Type B pancreatic cell (in vitro differentiated cells): ENCODE measurements at places on chromosomes 6 and 20. TPM values are rescaled to one million over a fixed set of nuclear protein-coding genes. Genes with fewer than 3 reads are reported as not detected.

- DNase-seq: no peak
Measured at GRCh38 chr6:37965964-37966676, 146.6 kb downstream of the ZFAND3 start.

- no peak for DNase-seq
Measured at GRCh38 chr20:50565383-50565782, 55.2 kb downstream of the PTPN1 start.

GRCh38 chr6:17813542-17813941 is 106.8 kb upstream of the NUP153 start:
- DNase-seq: no peak

DNA sequence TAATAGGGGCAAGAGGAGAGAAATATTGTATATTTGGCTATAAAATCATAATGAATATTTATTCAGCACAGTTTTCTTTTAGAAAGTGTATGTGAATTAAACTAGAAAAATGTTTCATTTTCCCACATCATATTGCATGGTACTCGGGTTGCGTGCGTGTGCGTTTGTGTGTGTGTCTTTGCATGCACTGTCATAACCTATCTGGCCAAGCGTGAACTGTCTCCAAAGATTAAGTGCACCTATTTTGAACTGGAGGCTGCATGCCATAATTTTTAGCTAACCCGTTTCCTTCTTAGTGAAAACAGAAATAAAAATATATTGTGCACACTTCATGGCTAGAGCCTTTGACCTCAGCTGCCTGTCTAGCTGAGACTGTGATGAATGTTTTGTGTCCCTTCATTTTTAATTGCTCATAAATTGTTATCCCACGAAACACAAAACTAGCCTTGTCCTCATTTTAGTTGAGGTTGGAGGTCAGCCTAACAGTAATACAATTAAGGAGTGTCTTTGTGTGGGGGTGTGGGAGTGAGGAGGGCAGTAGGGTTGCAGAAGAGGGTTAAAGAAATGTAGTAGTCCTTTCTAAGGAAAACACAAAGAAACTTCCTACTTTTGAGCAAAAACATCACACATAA is 336.1 kb upstream of the POU3F2 start:
- no peak for DNase-seq

DNA sequence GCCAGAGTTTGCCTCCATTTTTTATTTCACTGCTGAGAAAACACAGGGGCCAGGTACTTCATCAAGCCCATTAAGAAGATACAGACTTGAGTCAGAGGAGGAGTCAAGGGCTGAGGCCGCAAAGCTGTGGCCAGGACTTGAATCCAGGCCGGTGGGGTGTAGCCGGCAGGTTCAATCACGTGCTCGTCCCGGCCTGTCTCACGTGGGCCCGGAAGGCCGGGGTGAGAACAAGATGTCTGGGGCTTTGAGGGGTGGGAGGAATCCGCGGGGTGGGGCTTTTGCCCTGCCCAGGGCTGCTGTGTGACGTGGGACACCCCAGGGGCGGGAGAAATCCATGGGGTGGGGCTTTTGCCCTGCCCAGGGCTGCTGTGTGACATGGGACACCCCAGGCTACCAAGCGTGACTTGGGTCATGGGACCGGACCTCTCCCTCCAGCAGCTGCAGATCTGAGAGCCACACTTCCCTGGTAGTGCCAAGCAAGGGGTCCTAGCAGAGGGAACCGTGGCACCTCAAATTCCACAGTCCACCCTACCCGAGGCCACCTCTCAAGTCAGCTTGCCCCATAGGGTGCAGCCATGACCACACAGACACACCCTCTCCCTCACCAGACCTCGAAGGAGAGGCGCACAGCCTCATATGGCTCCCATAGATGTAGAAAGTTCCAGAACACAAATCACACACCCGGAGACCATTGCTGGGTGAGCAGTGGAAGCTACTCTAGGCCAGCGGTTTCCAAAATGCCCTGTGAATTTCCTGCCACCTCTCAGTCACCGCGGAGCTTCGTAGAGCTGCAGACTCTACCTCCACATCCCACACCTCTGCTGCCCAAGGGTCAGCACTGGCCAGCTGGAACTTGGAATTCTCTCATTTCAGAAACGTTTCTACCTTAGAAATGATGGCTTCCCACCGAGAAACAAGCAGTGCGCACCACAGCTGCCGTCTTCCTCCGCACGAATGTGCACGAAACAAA is 156.1 kb downstream of the DLL1 start:
- peak; percentile 49 for DNase-seq

DNA sequence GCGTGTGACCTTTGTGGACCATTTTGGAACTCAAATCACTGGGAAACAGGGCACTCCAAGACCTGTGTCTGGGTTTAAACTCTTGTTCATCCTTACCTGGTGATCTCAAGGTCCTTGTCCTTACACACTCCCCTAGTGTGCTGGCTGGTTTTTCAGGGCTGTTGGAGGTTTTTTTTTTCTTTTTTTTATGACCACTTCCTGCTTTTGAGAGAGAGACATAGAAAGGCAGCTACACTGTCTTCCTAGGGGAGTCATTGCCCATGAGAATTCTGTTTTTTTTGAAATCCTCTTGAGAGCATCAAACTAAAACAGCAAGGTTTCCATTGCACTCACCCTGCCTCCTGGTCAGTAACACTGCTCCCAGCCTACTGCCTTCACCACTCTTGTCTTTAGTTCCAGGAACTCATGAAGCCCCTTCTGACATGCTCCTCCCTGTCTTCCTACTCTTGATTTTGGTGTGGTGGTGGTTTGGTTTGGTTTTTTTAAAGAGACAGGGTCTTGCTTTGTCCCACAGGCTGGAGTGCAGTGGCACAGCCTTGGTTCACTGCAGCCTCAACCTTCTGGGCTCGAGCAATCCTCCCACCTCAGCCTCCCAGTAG is 28.6 kb downstream of the PRPH2 start:
- DNase-seq: no peak

- DNase-seq: no peak
Measured at GRCh38 chr6:135233686-135234491, 52.8 kb downstream of the MYB start.

Gene PHACTR3
- total RNA-seq: 0.55 and 2.1 TPM in 2 replicates

- no peak for DNase-seq
Measured at GRCh38 chr6:26470643-26471042, 12.9 kb downstream of the BTN2A1 start.

DNA sequence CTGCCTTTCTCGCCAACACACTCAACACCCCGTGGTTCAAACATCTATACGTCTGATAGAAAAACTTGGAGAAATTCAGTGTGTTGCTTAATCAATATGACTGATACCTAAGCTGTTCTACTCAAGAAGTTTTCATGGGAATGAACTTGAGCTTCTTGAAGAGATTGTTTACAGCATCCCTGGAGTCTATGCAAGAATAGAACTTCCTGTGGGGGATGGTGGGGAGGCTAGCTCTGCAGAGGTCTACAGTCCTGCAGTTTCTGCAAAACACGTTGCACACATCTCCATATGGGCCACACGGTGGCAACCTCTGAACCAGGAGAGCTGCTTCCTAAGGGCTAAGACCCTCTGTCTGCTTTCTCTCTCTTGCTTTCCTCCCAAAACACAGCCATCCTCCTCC is 32.7 kb upstream of the FANCE start:
- no peak for DNase-seq

GRCh38 chr6:118320652-118321051 is 227.4 kb upstream of the PLN start:
- no peak for DNase-seq

Gene TMEM151B
- 0.52 and 3.2 TPM in 2 replicates for total RNA-seq

- DNase-seq: no peak
Measured at GRCh38 chr20:58243653-58244410, 15.4 kb upstream of the ANKRD60 start.

Gene TGM3
- total RNA-seq: 1.4 and 1.5 TPM in 2 replicates

- DNase-seq: peak; percentile 79
Measured at GRCh38 chr6:156778454-156779205, 1.5 kb downstream of the ARID1B start.

DNA sequence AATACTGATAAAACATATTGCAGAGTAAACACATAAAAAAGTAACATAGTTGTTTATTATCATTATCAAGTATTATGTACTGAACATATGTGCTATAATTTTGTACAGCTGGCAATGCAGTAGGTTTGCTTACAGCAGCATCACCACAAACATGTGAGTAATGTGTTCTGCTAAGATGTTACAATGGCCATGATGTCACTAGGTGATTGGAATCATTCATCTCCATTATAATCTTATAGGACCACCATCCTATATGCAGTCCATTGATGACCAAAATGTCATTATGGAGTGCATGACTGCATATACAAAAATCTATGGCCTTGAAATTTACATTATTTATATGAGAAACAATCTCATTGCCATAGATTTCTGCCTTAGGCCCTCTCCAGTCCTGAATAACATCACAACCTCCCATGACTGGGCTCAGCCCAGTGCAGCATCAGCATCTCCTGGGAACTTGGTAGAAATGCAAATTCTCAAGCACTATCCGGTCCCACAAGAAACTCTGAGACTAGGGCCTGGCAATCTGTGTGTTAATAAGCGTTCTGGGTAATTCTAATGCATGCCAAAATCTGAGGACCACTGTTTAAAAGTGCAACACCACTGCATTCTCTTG is 352.0 kb upstream of the MARCKS start:
- DNase-seq: no peak

- DNase-seq: no peak
Measured at GRCh38 chr6:139881728-139882211, 507.3 kb upstream of the CITED2 start.
